Naive thymus-derived CD4-positive, alpha-beta T cell (primary cell): ENCODE measurements at places on chromosomes 7 and 10. TPM values are rescaled to one million over a fixed set of nuclear protein-coding genes. Genes with fewer than 3 reads are reported as not detected.

TEX47 gene
- polyA plus RNA-seq = not detected

JAZF1 gene
- polyA plus RNA-seq = 3.2 TPM

TAC1 gene
- not detected for polyA plus RNA-seq

MYL7 gene
- not detected for polyA plus RNA-seq

MBL2 gene
- polyA plus RNA-seq = not detected

FGFR2 gene
- not detected for polyA plus RNA-seq

ATRNL1 gene
- polyA plus RNA-seq = not detected

AUTS2 gene
- polyA plus RNA-seq = 0.55 TPM

SEC23IP gene
- 38.3 TPM for polyA plus RNA-seq

PIP gene
- not detected for polyA plus RNA-seq
